ENCODE measurements at places on chromosomes 7 and 10.

- no peak for DNase-seq
These were observed 34.0 kb upstream of the DGKB start for GRCh38 chr7:14936554-14936953.

- no peak for DNase-seq
These were observed 46.5 kb downstream of the DRGX start for GRCh38 chr10:49349390-49349789.

- DNase-seq, result no peak
These were observed 4.6 kb downstream of the USP54 start for GRCh38 chr10:73586583-73586984.

DNA sequence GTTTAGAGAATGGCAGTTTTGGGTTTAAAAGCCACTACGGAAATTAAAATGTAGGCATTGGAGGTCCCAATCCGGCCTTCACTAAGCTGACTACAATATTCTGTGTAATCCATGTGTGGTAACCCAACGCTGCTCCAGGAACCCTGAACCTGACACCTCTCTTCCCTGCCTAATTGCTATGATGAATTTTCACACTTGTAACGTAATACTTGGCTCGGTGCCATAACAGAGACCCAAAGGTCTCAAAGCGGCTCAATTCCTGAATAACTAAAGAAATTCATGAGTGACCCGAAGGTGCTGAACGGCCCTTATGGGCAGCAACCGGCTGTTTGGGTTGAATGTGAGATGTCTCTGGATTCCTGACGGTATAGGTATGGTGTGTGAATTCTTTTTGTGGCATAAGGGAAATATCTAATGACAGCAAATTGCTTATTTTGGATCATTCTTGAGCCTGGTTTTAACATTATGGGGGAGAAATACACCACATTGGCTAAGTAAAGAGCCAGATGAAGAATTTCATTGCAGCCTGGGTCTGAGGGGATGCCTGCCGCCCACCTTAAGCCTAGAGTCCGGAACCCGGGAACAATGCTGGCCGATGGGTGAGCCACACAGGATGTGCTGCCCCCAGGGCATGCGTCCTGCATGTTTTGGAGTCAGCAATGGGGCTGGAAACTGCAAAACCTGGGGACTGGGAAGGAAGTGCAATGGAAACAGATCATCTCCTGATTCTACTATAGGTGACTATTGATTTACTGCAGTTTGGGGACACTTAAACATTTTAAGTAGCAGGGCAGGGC, 69.7 kb upstream of the FZD8 start:
- DNase-seq, result no peak

DNA sequence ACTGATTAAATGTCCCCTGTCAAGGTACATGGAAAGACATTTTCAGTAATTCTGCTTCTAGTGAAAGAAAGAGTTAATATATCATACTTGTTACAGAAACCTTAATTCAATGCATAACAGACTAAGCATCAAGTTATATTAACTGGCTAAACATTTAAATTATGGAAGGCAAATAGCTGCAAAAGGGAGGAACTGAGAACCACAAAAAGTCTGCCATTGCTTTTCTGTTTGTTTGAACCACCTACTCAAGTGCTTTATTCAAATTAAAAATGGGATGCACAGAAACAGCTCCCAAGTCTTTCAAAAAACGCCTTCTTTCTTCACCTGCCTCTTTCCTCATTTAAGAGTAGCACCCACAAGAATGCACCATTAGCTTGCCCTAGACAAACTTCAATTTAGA, 271.9 kb downstream of the RNLS start:
- no peak for DNase-seq

DNA sequence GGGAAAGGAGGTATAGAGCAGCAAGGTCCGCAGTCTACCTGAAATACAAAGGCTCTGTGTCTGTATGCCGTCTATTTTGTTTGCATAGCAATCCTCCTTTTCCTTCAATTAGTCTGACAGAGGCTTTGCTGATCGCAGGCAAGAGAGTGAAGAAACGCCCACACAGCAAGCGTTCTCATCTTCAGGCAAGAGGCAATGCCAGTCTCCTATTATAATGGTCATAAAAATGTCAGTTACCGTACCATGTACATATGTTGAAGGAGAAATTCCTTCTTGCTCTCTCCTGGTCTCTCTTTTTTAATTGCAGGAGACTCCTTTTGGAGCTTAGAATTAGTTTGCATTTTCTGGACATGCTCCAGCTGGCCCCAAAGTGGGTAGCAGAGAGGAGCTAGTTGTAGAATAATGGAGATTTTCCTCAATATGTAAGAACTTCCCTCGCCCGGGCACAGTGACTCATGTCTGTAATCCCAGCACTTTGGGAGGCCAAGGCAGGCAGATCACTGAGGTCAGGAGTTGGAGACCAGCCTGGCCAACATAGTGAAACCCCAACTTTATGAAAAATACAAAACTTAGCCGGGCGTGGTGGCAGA, 139.5 kb downstream of the PFKFB3 start:
- no peak for DNase-seq

- no peak for DNase-seq
These were observed 144.7 kb upstream of the ZNF716 start for GRCh38 chr7:57305192-57305748.

DNA sequence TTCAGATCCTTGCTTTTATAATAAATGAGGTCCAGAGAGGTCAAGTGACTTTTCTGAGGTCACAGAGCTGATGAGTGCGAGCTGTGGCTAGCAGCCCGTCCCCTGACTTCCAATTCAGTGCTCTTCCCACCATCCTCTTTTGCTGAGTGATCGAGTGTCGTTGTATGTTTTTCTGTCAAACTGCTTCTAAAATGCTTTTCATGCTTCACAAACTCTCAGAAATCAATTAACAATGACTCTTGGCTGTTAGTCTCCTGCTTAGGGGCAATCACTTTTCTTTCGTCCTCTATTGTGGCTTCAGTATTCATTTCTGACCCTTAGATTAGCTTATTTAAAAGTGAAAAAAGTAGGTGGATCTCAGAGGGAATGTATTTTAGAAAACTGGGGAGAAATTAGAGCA, 423.7 kb downstream of the DPP6 start:
- no peak for DNase-seq

DNA sequence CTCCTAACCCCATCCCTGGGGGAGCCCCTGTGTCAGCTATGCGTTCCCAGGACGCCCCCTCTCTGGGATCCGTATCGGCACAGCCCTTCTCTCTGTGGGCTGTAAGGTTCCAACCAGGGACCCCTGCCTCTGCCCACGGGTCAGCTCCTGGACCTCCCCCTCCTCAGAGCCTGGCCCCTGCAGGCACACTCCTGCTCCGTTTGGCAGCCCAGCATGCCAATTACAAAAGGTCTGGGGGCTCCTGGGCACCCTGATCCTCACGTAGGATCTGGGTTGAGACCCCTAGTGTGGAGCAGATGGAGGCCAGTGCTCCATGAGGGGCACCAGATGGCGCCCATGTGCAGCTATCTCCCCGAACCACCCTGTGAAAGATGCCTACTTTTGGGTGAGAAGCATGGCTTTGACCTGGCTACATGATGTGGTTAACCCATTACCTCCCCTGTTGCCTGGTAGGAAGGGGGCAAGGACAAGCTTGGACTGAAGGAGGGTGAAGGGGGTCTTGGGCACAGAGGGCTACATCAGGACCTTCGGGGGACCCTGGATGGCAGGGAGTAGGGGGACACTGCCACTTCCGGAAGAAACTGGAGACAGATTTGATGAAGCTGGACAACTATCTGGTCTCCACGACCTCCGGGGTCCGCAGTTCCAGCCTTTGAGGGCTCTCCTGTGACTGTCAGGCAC, 9.0 kb downstream of the TACR2 start:
- DNase-seq, result peak; percentile 82

All from Karpas-422 (cell line).